ENCODE measurements at places on chromosomes 6 and 20.

GRCh38 chr6:66771626-66772025 lies 1064.6 kb upstream of the EYS start:
- DNase-seq = no peak

- DNase-seq = no peak
Observed at GRCh38 chr6:146381486-146381885, 162.1 kb upstream of the RAB32 start.

DNA sequence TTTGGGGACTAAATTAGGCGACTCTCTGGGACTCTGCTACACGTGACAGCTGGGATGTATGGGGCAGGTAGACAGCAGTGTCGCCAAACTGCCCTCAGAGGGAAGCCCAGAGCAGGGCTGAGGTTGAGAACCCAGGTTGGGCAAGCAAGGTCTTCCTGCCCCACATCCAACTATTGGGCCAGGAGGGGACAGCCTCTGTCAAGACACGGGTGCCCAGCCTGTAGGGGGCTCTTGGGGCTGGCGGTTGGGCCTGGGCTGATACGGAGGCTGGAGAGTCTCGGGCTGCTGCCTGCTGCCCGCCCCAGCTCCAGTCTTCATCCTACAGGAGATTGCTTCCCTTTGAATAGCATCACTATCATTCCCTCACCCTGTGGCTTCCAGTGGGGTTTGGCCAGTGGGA lies 33.3 kb downstream of the CPNE5 start:
- DNase-seq = no peak

DNA sequence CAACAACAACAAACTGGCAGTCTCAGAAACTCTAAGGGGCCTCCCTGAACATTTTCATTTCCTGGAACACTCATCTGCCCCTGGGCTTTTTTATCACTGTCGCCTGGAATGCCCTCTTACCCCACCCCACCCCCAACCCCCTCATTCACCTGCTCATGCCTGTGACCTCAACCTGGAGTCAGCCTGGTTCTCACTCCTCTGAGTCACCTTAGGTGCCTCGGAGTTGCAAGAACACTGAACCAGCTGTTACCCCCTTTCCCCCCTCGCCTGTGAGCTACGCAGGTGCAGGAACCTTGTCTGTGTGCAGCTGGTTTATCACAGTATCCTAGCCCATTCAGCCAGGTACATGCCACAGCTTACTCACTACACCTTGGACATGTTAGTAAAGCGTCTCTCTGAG lies 12.8 kb upstream of the SNAI1 start:
- DNase-seq = no peak

DNA sequence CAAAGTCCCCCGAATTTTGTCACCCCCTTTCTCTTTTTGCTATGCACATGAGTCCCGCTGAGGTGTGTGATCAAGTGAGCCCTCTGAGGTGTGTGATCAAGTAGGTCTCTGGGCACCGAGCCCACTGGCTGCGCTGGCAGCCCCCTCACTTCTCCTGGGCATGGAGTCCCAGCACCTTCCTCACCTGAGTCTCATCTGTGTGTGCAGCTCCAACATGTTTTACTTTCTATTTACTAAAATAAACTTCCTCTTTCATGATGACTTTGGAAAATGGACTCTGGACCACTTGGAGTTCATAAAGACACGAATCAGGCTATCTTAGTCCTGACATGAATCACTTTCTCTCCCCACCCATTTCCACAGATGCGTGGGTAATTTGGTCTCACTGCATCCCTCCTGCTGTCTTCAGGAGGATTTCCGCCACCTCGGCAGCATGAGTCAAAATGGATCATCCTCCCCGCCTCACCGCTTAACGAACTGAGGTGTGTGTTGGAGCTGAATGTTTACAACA lies 39.8 kb downstream of the PRDM1 start:
- no peak for DNase-seq

GRCh38 chr6:159953091-159953601 lies 15.7 kb upstream of the IGF2R start:
- DNase-seq = no peak

DNA sequence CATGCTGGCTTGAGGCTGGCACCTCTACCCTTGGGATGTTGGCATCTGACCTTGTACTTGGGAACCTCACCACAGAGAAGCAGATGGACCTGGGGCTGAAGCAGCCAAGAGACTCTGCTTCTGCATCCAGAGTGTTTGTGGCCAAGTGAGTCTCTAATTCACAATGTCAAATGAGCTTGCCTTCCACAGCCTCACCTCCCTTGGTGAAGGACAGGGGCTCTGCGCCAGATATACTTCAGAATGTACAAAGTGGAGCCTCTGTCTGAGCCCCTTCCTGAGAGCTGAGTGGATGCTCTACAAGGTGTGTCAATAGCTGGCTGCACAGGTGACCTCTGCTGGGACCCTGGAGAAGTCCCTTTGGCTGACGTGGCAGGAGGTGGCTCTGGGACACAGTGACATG lies 508.9 kb downstream of the CDH26 start:
- no peak for DNase-seq

GRCh38 chr6:40912158-40912946 lies 126.7 kb downstream of the UNC5CL start:
- peak; percentile 91 for DNase-seq

DNA sequence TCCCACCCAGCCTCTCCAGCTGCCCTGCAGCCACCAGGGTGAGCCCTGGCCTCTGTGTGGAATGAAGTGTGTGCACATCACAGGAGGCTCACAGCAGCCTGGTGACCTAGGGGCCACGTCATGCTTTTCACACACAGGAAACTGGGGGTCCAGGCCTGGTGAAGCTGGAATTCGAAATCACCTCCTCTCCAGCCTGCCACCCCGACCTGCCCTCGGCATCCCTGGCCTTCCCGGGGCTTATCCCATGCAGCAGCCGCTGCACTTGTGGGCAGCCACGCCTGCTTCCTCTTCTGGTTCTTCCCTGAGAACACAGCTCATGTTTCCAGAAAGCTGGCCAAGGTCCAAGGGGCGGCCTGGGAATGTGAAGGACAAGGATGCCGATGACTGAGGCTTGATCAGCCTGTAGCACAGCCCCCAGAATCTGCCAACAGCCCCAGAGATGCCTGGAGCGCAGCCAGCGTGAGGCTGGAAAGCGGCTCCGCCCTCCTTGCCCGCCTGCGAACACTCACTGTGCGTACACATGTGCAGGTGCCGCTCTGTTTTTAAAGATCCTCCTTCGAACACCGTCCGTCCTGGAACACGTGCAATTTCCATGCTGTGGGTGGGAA lies 4.2 kb upstream of the NTSR1 start:
- peak; percentile 94 for DNase-seq

GRCh38 chr6:137859025-137859424 lies 8.0 kb upstream of the TNFAIP3 start:
- no peak for DNase-seq

DNA sequence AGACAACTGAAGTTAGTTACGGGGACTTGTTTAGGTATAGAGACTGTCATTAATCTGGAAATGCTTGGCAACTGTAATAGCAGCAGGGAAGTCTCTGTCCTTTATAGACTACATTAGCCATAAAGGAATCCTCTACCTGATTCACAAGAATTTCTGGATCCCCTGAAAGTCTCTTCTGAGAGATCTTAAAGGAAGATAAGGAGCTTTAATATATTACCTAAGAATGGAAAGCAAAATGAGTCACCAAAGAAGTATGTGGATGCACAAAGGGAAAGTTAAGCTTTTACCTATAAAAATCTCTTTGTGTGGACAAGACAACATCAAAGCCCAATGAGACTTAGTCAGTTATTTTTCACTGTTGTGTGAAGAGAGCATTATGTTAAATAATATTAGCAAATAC lies 92.2 kb upstream of the RSPO3 start:
- no peak for DNase-seq

- DNase-seq = peak; percentile 82
Observed at GRCh38 chr20:62606551-62607201, 35.6 kb upstream of the SLCO4A1 start.

GRCh38 chr6:52340603-52340880 lies 21.4 kb upstream of the PAQR8 start:
- DNase-seq = no peak

DNA sequence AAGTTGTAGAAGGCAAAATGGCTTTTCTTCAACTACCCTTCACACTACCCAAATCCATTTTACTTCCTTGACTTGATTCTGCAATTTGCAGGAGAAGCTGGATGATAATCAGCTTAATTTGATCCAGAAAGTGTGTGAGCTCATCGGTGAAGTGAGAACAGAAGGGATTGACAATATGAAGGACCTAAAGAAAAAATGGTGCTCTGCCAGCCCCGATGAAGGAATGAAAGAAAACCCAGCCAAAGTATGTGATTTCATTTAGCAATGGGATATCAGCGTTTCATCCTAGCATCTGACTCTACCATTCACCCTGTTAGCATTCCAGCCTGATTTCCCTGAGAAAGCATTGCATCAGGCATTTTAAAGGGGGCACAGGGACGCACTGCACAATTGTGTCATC lies 41.5 kb downstream of the CD164 start:
- no peak for DNase-seq

DNA sequence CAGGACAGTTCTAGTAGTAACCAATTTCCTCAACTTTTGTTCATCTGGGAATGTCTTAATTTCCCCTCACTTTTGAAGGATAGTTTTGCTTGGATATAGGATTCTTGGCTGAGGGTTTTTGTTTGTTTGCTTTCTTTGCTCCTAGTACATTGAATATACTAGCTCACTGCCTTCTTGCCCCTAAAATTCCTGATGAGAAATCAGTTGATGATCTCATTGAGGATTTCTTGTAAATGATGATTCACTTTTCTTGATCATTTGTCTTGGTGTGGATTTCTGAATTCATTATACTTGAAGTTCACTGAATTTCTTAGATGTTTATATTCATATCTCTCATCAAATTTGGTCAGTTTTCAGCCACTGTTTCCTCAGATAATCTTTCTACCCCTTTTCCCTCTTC lies 49.1 kb upstream of the PRDM1 start:
- DNase-seq = no peak

GRCh38 chr20:6979621-6980020 lies 212.1 kb downstream of the BMP2 start:
- no peak for DNase-seq

- no peak for DNase-seq
Observed at GRCh38 chr20:10658876-10659632, 14.7 kb downstream of the JAG1 start.

DNA sequence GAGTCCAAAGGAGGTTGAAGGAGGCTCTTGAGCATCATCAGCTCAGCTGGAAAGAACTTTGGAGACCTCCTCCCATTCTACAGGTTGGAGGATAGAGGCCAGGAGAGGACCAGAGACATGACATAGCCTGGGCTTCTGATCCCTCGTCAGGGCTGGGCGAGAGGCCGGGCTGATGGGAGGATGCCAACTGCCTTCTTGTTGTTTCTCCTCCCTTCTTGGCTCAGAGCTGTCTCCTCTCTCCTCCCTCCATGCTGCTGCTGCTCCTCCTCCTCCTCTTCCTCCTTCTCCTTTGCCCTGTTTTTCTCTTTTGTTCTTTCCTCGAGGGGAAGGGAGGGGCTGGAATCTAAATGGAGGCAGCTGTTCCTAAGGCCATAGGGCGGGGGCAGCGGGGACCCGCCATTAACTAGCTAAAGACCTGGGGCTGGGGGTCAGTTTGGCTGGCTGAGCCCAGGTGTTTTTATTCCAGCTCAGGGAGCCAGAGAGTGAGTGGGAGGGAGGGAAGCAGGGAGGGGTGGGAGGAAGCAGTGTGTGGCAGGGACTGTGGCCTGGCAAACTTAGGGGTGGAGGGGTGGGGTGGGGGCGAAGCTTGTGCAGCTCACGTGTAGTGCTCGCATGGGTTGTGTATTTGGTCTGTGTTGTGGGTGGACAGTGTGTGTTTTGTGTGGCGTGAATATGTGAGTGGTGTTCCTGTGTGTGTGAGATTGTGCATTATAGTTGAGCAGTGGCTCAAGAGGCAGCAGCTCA lies 84.8 kb downstream of the CD40 start:
- no peak for DNase-seq

- DNase-seq = no peak
Observed at GRCh38 chr20:5220321-5221060, 93.7 kb downstream of the CDS2 start.

GRCh38 chr6:123808556-123808955 lies 4.9 kb downstream of the NKAIN2 start:
- peak; percentile 32 for DNase-seq

DNA sequence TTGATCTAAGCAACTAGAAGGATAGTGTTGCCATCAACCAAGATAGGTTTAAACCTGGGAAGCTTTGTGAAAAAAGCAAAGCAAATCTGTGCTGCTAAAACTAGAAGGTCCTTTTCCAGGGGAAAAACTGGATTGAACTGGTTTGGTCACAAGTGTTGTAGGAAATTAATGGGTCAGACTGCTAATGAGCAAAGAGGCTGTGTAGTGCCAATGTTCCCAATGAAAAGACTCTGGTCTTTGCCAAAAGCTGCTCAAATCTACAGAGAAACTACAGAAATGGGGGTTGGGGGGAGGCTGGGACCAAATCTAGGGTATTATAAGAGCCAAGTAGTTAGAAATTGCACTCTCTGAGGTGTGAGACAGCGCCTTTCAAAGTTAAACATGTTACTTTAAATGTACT lies 85.0 kb downstream of the PLCG1 start:
- DNase-seq = no peak

DNA sequence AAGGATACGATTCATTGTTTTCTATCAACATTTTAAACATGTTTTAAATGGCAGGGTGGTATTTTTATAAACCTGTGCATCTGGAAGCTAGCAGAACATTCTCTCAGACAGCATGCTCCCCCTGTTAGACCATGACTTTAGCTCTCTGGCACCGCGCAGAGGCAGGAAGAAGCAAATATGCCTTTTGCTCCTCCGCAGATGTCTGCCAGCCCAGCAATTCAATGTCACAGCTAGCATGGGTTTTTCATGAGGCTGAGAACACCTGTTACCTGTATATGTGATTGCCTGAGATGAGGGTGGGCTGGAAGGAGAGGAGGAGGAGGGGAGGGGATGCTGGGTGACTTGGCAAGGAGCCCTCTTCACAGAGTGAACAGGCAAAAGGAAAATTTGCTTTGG lies 6.7 kb downstream of the MTCH1 start:
- no peak for DNase-seq

DNA sequence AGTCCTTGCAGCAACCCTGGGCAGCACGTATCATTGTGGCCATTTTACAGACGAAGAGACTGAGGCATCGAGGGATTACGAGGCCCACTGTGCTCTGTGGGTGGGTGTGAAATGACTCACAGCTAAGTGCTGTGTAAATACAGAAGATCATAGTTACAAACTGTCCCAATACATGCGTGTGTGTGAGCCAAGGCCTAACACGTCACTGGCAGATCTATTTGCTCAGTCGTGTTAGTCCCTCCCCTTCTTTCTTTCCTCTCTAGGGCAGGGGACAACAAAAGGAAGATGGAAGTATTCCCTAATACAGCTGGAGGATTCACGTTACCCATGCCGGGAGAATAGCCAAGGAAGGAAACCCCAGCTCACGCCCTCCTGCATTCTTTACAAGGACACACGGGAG lies 175.9 kb downstream of the CDC5L start:
- no peak for DNase-seq

GRCh38 chr6:24355393-24355792 lies 2.5 kb downstream of the DCDC2 start:
- DNase-seq = no peak

- DNase-seq = no peak
Observed at GRCh38 chr6:12848964-12849808, 132.6 kb downstream of the PHACTR1 start.
